Activated CD4-positive, alpha-beta T cell treated with anti-CD3 and anti-CD28 coated beads, Interleukin-2, Interleukin-4, amounts not matched to agents 100 ng/mL and 50 ng/mL, durations not matched to agents 16 hours and 8 hours (primary cell): ENCODE measurements at places on chromosomes 3 and 15.

- DNase-seq: no peak
These were observed 2.0 kb upstream of the RPUSD2 start for GRCh38 chr15:40567111-40567510.

- no peak for DNase-seq
These were observed 16.8 kb downstream of the MEF2A start for GRCh38 chr15:99582508-99582960.

GRCh38 chr15:76181705-76182107, 121.9 kb downstream of the TMEM266 start:
- peak; percentile 91 for DNase-seq

DNA sequence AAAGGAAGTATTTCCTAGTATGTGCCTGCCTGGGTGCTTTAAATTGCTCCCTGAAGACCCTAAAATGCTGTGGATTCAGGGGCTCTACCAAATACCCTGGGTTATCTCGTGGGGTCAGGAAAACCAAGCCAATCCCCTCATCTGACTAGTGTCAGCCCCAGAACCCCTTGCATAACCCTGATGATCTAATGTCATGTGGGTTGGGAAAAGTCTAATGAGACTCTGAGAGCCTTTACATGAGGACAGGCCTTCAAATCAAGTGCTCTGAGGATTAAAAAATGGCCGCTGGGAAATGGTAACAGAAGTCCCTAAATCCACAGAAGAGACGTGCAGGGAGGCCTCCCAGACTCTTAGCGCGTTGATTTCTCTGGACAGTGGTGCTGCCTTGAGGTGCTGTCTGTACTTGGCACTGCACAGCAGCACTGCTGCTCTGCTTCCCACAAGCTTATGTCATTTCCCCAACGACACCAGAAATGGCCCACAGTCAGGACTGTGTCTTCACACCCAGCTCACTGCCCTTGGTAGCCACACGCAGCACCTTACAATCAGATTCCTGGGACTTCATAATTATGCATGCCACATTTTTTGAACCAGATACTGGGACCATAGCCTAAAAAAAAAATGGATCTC, 16.6 kb downstream of the EIF4E3 start:
- no peak for DNase-seq

DNA sequence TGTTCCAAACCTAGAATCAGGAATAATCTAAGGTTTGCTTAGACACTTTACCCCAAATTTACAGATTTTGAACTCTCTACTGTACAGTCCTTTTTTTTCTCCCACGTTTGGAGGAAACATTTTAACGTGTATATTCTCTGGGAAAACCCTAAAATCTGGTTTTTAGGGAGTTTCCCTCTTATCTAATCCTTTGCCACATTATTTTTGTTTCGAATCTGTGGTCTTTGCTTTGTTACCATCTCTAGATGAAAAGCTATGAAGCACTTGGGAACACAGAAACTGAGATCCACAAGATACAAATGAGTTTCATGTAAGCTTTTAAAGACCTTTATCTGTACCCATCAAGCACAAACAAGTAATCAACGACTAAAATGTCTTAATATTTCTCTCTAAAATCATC, 41.3 kb downstream of the PLD1 start:
- no peak for DNase-seq

GRCh38 chr3:12948891-12949711, 107.7 kb upstream of the RPL32 start:
- peak; percentile 75 for DNase-seq

DNA sequence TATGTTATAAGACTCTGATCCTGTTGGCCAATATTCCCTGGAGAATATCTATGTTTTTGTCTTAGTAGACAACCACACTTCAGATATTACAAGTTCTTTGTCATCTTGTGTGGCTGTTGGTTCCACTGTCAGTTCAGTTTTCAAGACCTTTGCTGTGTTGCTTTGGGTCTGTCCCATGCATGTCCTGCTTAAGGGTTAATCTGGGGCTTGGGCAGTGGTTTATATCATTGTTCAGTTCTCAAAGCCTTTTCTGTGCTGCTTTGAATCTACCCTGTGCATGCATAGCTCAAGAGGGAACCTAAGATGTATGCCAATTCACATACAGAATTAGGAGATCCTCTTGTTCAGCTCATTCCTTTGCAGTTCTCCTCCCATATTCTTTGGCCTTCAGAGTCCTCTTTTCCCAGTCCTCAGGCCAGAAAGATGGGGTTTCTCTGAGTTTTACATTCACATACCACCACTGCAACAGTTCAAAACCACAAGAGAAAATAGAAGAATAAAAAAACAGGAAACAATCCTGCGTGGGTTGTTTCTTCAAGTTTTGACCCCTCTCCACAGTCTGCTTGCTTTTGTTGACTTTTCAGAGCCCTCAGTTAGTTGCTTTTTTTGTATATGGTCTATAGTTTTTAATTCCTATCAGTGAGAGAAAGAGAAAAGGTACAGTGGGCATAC, 21.6 kb downstream of the BUB1B start:
- no peak for DNase-seq

DNA sequence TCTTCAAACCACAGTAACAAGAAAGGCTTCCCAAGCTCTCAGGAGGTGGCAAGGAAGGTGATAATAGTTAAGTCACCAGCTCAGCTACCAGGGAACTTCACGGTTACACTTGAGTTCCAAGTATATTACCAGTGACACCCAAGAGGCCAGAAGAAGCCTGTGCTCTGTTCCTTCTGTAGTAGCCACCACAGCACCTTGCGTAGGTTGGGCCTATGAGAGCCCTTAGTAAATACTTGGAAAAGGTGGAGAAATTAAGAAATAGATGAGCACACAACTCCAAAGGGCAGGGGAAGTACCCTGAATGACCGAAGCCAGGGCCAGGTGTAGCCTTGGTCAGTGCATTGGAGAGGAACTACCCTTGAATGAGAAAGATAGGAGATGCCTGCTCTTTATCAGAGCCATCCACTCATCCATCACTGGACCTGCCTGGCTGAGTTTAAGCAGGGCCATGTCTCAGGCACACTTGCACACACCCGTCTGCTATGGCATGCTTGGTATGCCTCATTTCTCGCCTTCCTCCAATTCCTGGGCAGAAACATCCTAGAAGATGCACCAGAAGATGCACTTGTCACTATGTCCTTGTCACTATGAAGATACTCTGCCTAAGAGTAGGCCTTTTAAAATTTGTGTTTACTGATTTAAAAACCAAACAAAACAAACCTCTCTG, 32.6 kb upstream of the NDUFB4 start:
- DNase-seq: no peak

DNA sequence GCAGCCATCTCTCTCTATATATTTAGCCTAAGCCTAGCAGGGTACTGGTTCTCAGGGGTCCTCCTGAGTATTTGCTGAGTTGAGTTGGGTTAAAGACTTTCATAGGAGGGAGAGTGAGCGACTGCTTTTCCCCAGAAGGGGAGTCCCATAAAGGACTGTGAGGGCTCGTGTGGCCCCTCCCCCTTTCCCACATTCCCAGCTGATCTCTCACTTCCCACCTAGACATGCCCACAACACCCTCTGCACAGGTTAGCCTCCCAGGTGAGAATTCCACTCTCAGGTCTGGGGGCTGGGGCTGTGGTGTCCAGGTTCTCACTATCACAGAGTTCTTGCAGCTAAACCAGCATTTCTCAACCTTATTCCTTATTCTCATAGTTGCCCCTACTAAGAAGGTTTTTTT, 15.8 kb downstream of the EPHB1 start:
- no peak for DNase-seq

DNA sequence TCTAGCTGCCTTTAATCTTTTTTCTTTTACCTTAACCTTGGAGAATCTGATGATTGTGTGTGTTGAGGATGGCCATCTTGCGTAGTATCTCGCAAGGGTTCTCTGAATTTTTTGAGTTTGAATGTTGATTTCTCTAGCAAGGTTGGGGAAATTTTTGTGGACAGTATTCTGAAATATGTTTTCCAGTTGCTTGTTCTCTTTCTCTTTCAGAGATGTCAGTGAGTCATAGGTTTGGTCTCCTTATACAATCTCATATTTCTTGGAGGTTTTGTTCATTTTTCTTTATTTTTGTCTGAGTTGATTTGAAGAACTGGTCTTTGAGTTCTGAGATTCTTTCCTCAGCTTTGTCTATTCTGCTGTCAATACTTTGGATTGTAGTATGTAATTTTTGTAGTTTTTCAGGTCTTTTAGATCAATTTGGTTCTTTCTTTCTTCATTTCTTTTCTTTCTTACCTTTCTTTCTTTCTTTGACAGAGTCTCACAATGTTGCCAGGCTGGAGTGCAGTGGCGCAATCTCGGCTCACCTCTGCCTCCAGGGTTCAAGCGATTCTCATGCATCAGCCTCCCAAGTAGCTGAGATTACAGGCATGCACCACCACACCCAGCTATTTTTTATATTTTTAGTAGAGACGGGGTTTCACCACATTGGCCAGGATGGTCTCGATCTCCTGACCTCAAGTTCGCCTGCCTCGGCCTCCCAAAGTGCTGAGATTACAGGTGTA, 366.4 kb upstream of the RASGRP1 start:
- no peak for DNase-seq

DNA sequence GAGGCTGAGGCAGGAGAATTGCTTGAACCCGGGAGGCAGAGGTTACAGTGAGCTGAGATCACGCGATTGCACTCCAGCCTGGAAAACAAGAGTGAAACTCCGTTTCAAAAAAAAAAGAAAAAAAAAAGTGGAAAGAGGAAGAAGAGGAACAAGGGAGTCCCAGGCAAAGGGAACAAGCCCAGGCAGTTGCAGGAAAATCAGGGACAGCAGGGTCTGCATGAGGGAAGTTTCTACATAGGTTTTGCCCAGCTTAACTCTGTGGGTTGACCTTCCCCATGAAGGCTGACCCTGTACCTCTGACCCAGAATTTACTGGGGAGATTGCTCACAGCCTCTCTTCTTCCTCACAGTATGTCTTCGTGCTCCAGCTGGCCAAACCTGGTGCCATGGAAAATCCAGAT, 12.3 kb downstream of the RBP1 start:
- no peak for DNase-seq

GRCh38 chr3:138467931-138468330, 33.5 kb downstream of the ESYT3 start:
- no peak for DNase-seq

DNA sequence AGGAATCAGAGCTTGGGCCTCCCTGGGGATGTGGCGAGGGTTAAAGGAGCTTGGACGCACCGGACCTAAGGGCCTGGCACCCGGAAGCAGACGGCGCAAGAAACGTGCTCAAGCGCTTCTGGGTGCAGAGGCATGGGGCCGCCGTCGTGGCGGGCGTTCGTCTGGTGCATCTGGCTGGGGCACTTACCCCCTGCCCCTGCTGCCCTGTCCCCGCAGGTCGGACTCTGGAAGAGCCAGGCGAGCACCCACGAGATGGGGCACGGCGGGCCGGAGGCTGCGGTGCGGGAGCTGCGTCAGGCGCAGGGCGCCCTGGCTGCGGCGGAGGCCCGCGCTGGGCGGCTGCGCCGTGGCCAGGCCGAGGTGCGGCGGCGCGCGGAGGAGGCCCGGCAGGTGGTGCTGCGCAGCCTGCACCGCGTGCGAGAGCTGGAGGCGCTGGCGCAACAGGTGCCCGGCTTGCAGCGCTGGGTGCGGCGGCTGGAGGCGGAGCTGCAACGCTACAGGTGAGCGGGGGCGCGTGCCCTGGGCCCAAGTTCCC, 2.5 kb downstream of the EFCC1 start:
- DNase-seq: no peak

- DNase-seq: no peak
These were observed 25.2 kb upstream of the SLC6A6 start for GRCh38 chr3:14377044-14377837.

- no peak for DNase-seq
These were observed 30.6 kb upstream of the CP start for GRCh38 chr3:149252272-149252671.

GRCh38 chr3:61650276-61650675, 88.9 kb downstream of the PTPRG start:
- no peak for DNase-seq

GRCh38 chr3:128266453-128266852, 113.2 kb downstream of the EEFSEC start:
- no peak for DNase-seq

DNA sequence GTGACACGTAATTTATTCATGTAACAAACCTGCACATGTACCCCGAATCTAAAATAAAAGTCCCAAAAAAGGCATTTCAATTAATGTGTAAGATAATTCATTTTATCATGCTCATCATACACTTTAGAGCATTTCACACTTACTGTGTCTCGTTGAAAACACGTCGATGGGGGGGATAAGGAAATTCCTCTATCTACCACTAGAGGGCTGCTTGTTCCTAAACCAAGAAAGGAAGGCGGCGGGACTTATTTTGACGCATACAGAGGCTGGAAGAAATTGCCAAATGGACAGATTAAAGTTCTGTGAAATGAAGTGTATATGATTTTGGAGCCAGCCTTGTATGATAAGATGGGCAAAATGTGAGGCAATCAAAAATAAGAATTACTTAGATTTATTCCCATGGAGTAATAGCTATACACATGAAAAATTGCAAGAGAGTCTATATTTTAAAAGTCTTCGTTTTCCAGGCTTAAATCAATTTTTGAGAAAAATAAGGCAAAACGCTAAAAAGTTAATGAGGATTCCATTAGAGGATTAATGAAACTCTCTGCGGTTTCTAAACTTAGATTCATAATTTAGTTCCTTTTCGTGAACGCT, 346.8 kb downstream of the CNTN3 start:
- peak; percentile 49 for DNase-seq

DNA sequence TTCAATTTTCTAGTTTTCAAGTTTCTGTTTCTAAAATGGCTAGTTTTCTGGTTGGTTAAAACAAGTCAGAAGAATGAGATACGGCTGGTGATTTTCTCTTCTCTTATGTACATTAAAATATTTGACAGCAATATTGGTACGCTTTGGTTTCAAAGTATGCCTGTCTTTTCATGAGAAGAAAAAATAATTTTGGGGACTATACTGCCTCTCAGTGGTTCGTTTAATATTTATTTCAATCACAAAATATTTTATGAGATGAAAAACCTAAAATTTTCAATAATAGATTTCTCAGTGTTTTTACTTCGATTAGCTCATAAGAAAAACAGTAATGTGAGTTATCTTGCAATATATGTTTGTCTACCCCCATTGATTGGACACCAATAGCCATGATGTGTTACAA, 72.8 kb upstream of the AADACL2 start:
- no peak for DNase-seq

DNA sequence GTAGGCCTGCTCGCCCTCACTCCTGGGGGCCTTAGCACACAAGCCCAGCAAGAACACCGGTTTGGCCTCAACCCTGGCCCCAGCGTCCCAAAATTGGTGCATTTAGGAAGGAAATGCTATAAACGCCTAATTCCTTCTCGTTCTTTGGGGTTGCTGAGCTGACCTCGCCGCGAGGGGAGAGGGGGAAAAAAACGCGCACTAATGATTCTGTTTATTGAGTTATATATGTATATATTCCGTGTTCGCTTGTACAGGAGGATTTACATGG, 3.9 kb downstream of the FEZF2 start:
- no peak for DNase-seq
